Activated naive CD8-positive, alpha-beta T cell treated with anti-CD3 and anti-CD28 coated beads, Interleukin-2, amount 10 ng/mL, durations not matched to agents 7 days and 5 days (primary cell): ENCODE measurements at places on chromosomes 3 and 15.
A peak's percentile ranks its signal among the peaks of the same experiment; 100 is the strongest.

GRCh38 chr3:29952431-29952830 lies 654.0 kb upstream of the TGFBR2 start:
- no peak for DNase-seq

GRCh38 chr3:113485161-113485609 lies 29.8 kb downstream of the SPICE1 start:
- DNase-seq: peak; percentile 28

DNA sequence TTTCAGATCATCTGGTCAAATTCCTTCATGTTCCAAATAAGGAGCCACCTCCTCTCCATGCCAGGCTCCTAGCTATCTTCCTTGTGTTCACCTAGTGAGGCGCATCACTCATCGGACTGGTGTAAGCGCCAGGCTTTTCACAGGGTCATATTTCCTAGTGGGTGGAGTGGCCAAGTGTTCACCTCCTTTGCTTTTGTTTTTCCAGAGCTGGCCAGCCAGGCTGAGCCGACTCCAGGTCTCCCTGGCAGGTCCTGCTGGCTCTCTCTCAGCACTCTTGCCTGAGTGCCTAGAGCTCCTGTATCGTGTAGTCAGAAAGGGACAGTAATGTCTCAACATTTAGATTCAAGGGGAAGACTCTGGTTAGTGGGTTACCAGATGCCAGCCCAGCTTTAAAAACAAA lies 31.0 kb downstream of the HEG1 start:
- DNase-seq: no peak

GRCh38 chr15:65962187-65962586 lies 92.9 kb downstream of the RAB11A start:
- DNase-seq: no peak

GRCh38 chr3:186236357-186237020 lies 125.5 kb downstream of the DGKG start:
- DNase-seq: no peak

- no peak for DNase-seq
Measured at GRCh38 chr15:87263296-87263695, 993.2 kb downstream of the NTRK3 start.

DNA sequence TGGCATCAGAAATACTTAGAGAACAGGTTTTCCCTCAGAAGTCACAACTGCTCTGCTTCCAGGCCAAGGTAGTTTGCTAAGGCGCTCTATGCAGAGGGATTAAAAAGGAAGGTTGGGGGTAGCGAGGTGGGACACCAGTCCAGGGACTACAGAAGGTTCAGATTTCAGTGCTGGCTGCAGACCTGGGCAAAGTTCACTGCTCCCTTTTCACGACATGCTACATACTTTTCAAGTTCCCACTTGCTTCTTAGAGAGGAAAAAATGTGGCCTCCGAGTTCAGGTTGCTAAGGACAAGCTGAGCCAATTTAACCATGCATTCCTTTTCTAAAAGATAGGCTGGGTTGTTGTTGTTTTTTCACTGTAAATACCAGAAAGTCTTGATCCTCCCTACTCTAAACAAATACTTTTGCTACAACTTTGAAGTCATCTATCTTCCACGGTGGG lies 158.6 kb upstream of the NR2F2 start:
- DNase-seq: no peak

GRCh38 chr3:59254433-59254832 lies 204.6 kb upstream of the CFAP20DC start:
- no peak for DNase-seq

- no peak for DNase-seq
Measured at GRCh38 chr3:46297658-46298423, 55.6 kb downstream of the CCR3 start.

- no peak for DNase-seq
Measured at GRCh38 chr15:62125773-62126172, 39.3 kb downstream of the C2CD4B start.

GRCh38 chr15:91592567-91592966 lies 260.9 kb upstream of the SLCO3A1 start:
- no peak for DNase-seq

DNA sequence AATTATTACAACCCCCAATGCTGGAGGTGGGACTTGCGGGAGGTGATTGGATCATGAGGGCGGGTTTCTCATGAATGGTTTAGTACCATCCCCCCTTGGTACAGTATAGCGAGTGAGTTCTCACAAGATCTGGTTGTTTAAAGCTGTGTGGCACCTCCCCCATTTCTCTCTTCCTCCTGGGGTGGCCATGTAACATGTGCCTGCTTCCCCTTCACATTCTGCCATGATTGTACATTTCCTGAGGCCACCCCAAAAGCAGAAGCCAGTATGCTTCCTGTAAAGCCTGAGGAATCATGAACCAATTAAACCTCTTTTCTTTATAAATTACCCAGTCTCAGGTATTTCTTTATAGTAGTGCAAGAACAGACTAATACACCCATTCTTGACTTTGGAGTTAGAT lies 20.3 kb upstream of the PROK2 start:
- DNase-seq: no peak

DNA sequence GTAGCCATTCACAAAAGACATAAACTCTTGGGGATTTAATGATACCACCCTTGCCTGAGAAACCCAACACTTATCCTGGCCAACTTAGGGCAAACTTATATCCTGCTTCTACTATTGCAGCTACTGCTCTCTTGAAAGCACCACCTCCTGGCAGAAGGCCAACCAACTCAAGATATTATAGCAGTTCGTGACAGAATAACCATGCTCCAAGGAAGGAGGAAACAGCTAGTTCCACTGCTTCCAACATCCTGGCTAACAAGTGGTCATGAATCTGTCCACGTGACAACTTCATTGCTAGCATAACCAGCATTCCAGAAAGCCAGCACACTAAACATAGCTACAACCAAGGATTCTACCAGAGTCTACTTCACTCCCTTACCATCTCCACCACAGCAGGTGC lies 1037.5 kb downstream of the TBL1XR1 start:
- DNase-seq: no peak

DNA sequence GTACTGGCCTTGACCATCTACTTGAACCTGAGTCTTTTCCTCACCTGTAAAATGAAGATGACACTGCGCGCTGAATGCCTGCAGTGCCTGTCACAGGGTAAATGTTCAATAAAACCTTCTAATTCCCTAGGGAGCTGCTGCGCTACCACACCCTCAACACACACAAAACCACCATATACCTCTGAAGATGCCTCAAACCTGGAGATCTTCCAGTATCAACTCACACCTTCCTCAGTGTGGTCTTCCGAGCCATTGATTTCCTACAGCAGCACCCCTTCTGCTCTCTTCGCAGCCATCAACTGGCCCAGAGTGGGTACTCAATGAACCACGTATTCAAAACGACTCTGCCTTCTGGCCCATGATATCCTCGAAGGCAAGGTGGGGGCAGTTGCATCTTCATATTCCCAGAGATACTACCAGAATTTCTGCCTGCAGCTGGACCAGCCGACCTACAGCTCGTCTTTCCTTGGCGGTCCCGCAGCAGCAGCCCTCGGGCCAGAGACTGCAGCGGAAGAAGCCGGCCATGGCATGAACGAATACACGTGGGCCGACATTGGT lies 695 bp downstream of the RPL32 start:
- DNase-seq: no peak

DNA sequence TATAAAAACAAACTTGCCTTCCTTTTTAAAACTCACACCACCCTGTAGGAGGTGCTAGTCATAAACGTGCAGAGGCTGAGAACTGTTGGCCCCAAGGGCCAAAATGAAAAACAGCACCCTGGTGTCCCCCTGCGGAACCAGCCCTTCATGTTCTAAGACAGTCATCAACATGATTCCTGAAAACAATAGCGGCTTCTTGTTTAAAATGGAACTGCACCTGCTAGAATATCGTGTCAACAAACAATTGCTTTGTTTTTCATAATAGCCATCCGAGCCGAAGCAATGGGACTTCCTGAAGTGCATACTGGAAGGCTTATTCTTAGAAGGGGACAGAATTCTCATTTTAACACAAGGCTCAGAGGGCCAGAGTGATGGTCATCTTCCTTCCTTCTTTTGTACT lies 43.7 kb downstream of the MECOM start:
- DNase-seq: no peak

- DNase-seq: no peak
Measured at GRCh38 chr3:57544181-57545125, at the start of gene DNAH12. DNAH12 (minus strand) TSS chr3:57544344; CDS start chr3:57542870, 1,474 bp downstream.

GRCh38 chr3:186532598-186533072 lies 11.5 kb downstream of the CRYGS start:
- DNase-seq: no peak

DNA sequence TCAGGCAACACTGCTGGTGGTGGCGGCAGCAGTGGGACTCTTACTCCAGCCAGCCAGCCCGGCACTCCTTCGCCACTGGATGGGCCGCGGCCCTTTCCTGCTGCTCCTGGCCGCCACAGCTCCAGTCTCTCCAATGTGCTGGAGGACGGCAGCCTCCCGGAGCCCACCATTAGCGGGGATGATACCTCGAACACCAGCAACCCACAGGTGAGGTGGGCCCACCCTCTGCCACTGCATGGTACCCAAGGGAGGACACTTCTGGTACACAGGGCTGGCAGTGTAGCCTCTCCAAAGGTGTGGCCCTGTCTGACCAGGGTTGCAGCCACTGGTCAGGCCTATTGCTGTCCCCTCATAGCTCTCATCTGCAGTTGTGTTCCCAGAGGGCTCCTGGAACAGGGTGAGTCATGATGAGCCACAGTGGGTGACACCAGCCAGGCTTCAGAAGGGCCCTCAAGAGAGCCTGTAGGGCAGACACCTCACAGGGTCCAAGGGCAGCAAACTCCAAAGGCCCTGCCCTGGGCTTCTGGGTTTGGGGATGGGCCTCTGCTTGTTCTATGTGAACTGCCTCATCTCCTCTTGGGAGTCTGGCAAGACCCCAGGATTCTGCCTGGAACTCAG lies 20.8 kb downstream of the NBEAL2 start:
- DNase-seq: no peak

DNA sequence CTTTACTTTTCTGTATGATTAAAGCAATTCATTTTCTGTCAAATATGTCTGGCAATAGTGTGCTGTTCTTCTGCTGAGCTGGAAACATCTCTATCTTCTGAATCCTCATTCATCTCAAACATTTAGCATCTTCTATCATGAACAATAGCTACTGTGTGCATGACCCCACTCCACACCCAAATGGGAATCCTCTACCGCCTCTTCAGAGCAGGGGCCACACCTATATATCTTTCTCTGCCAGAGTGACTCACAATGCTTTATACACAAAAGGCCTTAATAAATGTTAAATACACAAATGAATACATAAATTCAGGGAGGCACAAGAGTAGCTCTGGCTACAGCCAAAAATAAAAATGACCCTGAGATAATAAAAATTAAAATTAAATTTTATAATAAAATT lies 8.0 kb downstream of the ALDH1A2 start:
- no peak for DNase-seq

DNA sequence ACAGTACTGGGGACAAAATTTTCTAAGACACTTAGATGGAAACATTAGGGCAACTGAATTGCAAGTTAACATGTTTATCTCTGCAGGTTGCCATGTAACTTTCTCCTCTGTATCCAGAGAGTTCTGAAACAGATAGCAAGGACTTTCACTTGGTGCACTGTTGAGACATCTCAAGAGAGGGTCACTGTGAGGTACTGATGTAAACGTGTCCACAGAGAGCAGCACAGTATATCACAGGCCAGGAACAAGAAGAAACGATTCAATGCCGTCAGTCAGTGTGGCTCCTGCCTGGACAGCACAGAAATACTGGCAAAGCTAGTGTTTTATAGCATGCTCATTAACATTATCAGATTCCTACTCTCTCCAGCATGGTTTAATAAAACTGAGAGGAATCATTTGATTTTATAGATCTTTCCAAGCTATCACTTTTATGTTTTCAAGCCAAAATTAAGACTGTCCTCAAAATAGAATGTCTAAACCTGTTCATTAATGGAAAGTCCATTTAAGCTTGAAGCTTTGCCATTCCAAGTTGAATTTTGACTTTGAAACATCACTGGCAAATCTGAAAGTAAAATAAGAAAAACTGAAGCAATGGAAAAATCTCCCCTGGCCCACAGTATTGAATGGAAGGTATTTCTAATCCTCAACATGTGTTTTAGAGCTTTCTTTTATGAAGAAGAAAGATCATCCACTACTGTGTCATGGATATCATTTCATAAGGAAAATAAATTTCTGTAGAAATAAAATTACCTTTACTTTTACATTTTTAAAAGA lies 102.7 kb downstream of the IMPG2 start:
- no peak for DNase-seq

DNA sequence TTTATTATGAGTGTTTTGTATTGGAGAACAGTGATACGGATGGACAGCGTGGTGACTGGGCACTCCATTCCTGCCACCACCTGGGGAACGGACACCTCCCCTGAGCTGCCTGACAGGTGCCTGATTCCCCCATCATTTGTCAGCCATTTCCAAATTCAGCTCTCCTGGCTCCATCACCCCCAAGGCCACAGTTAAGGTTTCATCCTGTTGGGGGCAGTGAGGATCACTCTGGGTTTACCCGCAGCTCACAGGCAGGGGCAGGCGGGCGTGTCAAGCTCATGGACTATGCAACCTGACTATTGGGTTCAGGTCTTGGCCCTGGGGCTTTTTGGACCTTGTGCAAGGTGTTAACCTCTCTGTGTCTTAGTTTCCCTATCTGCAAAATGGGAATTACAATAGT lies 76.3 kb downstream of the RAB11A start:
- no peak for DNase-seq

- DNase-seq: no peak
Measured at GRCh38 chr3:18135060-18135814, 289.9 kb downstream of the SATB1 start.

DNA sequence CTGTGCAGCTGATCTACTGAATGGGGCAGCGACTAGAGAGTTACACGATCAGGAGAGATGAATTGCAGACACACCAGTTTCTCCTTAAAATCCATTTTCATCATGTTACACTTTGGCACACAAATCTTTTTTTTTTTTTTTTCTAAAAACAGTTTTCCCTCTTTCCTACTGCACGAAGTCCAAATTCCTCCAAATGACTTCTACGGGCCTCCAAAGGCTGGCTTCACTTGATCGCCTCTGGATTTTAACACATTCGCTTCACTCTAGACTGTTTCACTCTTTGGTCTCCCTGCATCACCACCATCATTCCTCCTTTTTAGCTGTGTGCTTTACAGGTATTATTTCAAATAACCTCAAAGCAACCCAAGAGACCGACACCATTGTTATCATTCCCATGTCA lies 268.6 kb downstream of the RORA start:
- DNase-seq: no peak

- DNase-seq: no peak
Measured at GRCh38 chr15:49215768-49216739, 46.0 kb downstream of the GALK2 start.
